ENCODE measurements at places on chromosomes 16 and 17.

DNA sequence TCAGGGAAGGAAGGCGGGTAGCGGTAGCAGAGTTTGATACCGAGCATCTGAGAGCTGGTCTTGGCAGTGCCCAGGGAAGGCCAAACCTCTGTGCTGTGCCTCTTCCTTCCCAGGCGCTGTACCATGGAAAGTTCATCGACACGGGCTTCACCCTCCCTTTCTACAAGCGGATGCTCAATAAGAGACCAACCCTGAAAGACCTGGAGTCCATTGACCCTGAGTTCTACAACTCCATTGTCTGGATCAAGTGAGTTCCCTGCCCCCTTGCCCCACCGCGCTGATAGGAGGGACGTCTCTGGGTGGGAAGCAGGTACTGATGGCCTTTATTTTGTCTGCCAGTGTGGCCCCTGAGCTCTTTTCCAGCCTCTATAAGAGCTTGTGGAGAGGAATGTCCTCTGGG, 15.4 kb upstream of the CLEC18A start:
- DNase-seq = no peak

GRCh38 chr17:54968988-54969332, 395 bp downstream of the STXBP4 start:
- DNase-seq = no peak

DNA sequence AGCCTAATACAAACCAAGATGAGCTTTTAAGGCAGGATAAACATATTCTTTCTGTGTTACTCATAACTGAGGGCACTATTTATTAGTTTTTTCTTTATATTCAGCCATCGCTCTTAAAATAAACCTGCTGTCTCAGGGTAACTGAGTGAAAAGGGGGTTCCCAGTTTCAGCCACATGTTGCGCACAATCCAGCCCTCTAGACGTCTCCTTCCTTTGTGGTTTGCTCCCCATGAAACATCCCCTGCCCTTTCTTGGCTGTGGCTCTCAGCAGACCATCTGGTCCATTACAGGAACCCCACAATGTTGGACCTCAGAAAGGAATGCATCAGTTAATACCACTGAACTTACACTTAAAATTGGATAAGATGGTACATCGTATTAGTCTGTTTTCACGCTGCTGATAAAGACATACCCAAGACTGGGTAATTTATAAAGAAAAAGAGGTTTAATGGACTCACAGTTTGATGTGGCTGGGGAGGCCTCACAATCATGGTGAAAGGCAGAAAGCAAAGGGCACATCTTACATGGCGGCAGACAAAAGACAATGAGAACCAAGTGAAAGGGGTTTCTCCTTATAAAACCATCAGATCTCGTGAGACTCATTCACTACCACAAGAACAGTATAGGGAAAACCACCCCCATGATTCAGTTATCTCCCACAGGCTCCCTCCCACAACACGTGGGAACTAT, 12.6 kb upstream of the IL21R start:
- no peak for DNase-seq

- DNase-seq = no peak
Measured at GRCh38 chr16:50282955-50283631, 16.7 kb downstream of the ADCY7 start.

- DNase-seq = no peak
Measured at GRCh38 chr17:50303051-50303450, 28.8 kb downstream of the TMEM92 start.

DNA sequence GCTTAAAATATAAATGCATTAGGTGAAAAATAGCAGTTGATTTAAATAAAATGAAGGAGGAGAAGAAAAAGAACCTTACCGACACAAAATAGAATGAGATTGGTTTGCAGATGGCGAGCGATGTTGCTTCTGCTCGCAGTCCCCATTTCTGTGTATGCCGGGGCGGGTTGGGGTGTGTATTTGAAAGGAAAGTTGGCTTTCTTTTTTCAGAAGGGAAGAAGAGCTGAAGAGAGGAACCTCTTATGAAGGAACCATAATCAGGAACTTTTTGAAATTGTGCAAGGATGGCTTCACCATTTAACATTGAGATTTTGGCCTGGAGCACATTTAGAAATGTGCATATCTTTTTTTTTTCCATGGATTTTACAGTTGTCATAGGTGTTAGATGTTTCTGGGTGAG, at the start of gene IGSF6:
Gene IGSF6, minus strand, starts transcription at position 156 of the 400 bp plus-strand sequence. Its CDS starts 10 bp downstream, at position 146.
- DNase-seq = no peak

DNA sequence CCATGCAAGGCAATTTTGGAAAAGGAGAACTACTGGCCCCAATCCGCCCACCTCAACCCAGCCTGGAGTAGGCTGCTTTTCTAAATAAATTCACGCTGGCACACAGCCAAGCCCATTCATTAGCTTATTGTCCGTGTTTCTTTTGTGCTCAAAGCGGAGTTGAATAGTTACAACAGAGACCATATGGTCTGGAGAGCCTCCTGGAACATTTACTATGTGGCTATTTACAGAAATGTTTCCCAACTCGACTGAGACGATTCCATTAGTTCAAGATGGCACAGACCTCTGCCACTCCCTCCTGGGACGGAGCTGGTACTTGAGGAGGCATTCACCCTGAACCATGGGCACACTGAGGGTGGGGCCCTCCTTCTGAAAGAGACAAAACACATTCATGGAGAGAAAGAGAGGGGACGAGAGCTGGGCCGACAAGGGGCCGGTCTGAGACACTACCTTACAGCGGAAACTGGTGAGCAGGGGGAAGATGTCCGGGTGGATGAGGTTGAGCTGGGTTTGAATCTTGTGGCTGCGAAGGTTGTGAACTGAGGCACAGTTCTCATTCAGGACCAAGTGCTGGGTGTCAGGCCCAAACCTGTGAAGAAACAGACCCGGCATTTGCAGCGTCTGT, 15.7 kb downstream of the ELAC2 start:
- no peak for DNase-seq

GRCh38 chr16:79505344-79505743, 95.2 kb downstream of the MAF start:
- no peak for DNase-seq
